ENCODE measurements at places on chromosomes 2 and 18. TPM values are rescaled to one million over a fixed set of nuclear protein-coding genes. Genes with fewer than 3 reads are reported as not detected.
A peak's percentile ranks its signal among the peaks of the same experiment; 100 is the strongest.

DNA sequence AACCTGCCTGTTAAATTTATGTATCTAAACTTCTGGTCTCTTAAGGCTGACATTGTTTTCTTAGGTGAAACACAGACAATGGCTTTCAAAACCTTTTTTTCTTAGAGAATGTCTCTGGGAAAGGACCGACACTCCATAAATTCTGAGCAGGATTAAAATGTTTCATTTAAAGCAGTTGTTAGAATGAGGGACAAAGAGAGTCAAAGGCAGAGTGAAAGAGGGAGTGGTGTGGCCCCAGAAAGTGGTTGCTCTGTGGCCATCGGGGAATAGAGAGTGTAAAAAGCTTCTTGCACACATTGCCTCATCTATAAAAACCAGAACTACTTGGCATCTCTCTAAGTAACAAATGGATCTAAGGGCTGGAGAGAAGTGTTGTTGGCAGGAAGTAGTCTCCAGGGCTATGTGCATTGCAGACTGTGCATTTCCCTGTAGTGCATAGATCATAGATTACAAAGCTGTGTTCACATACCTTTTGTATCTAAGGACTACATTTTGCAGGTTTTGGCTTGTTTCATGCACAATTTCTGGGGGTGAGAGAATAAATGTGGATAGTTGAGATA is 3.6 kb downstream of the RPRM start:
- H3K27me3 ChIP-seq, result peaks cover 4% of the 10 kb centered on the region

GRCh38 chr2:239283961-239284795 is 116.6 kb downstream of the HDAC4 start:
- H3K4me1 ChIP-seq, result peaks cover 23% of the 10 kb centered on the region
- H3K36me3 ChIP-seq, result no peaks in the 10 kb centered on the region
- H3K27ac ChIP-seq, result no peak overlapping the region
- DNase-seq, result peak; percentile 12
- H3K4me3 ChIP-seq, result no peak overlapping the region

The CFAP65 gene
- 15.5 TPM for total RNA-seq

GRCh38 chr18:44090453-44090852 is 590.2 kb upstream of the SETBP1 start:
- H3K27ac ChIP-seq, result no peak overlapping the region
- no peaks in the 10 kb centered on the region for H3K4me1 ChIP-seq
- H3K36me3 ChIP-seq, result no peaks in the 10 kb centered on the region
- no peak for DNase-seq
- H3K4me3 ChIP-seq, result no peak overlapping the region

DNA sequence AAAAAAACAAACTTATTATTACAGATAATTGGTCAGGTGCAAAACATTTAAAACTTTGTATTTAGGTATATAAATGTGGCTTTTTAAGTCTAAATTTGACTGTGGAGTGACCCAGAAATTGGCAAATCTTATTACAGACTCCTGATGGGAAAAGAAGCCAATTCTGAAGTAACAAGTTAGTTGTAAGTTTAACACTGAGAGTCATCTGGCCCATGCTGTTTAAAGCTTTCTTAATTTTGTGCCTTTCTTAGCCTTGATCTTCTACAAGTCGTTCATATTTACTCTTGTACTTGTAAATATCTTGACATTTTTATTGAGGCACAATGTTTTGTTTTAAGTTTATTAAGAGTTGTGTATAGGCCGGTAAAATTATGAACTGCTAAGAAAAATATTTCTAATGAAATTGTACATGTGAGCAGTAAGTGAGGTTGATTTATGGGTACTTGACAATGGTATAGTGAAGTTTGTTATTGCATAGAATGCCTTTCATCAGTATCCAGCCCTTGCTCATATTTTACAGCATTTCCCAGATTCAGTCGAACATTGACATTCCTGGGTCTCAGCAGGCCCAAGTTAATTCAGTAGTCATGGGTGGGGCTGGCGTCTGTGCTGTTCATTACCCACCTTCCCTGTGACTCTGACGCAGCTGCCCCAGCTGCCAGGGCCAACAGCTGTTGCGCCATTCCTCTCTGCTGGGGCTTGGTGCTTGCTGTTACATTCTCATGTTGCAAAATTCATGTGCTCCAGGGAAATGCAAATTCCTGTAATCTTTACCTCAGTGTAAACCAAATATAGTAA is 121.4 kb downstream of the ZNF236 start:
- no peak for DNase-seq
- H3K36me3 ChIP-seq, result no peaks in the 10 kb centered on the region
- H3K27me3 ChIP-seq, result no peaks in the 10 kb centered on the region
- no peak overlapping the region for H3K27ac ChIP-seq
- no peaks in the 10 kb centered on the region for H3K4me1 ChIP-seq

The AOX1 gene
- 28.7 TPM for total RNA-seq

The CCDC68 gene
- 54.1 TPM for total RNA-seq

DNA sequence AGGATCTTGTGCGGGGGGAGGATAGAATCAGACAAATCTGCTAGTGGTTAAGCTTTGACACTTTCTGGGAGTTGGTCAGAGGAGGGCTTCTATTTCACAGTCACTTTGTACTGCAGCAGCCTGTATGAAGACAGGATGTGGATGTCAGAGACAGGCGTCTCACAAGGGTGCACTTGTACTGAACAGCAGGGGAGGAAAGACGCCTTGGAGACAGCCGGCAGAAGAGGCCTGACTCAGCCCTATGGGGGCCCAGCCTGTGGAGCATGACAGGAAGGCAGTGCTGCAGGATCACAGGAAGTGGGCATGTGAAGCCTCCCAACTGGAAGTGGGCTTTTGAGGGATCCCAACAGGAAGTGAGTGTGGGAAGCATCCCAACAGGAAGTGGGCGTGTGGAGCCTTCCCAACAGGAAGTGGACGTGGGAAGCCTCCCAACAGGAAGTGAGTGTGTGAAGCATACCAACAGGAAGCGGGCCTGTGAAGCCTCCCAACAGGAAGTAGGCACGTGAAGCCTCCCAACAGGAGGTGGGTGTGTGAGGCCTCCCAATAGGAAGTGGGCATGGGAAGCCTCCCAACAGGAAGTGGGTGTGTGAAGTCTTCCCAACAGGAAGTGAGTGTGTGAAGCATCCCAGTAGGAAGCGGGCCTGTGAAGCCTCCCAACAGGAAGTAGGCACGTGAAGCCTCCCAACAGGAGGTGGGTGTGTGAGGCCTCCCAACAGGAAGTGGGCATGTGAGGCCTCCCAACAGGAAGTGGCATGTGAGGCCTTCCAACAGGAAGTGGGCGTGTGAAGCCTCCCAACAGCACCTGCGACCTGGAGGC is 212.3 kb downstream of the SNTG2 start:
- no peaks in the 10 kb centered on the region for H3K4me1 ChIP-seq
- H3K36me3 ChIP-seq, result no peaks in the 10 kb centered on the region
- H3K27me3 ChIP-seq, result no peaks in the 10 kb centered on the region
- no peak overlapping the region for H3K27ac ChIP-seq
- H3K4me3 ChIP-seq, result no peak overlapping the region

DNA sequence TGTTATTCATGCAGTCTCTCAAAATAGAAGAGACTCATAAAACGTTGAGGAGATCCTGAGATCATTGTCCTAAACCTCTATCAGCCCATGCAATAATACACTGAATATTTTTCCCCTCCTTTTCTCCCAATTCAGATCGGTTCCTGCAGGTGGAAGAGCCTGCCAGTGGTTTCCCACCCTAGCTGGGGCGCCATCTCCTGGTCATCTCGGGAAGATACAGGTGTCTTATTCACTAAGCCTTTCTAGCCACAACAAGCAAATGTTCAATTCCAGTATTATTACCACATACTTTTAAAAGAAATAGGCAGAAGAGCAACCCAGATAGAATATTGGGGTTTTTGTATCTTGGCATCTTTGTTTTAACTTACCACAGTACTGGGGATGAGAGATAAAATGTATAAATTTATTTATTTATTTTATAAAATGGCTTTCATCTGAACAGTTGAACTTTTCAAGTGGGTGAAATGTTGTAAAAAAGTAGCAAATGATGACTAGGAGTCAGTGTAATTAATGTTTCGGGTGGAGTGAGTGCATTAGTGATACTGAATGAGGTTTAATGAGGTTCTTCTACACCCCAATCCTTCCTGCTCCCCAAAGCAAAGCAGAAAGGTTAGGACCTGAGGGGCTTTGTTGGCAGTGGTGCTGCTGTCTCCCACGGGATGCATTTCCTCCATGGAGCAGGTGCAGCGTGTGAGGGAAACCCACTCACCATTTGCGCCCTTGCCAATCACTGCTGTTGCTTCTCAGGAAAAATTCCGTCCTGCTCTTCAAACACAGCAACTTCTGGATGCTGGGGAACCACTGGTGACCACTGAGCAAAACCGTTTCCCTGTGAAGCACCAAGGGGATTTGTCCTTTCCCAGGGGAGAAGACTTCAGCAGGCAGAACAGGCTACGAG is 147.1 kb upstream of the FHL2 start:
- H3K27ac ChIP-seq, result no peak overlapping the region
- no peaks in the 10 kb centered on the region for H3K4me1 ChIP-seq
- H3K27me3 ChIP-seq, result no peaks in the 10 kb centered on the region
- H3K36me3 ChIP-seq, result no peaks in the 10 kb centered on the region
- peak; percentile 83 for DNase-seq

Data from testis (tissue), 5 donors.